Right renal cortex interstitium (tissue), 3 donors: ENCODE measurements at places on chromosomes 2 and 18.

DNA sequence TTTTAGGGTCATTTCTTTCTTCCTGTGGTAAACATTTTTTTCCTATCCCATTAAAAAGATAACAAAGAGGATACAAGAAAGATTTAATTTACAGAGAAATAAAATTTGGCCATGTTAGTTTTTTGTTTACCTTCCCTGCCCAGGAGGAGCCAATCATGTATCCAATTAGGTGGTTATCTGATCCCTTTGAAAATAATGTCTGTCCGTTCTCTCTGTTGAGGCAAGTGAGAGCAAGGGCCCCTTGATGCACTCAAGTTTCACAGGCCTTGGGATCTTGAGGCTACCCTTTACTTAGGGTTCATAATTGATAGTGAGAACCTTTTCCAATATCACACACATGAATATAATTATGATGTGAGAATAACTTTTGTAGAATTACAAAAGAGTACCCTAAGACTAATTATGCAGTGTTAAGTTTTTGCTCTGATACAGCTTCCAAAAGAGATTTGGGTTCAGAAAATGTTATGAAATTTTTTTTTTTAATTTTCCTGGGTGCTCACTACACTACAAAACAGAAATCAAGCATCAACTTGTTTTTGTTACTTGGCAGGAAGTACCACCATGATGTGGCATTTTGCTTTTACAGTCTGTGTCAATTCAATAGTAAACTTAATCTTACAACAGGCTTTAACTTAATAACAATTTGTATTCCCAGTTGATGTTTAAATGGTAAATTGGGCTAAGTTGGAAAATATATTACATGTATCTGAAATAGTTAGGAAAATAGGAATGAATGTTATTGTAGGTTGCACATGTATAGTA is 42.0 kb downstream of the AFTPH start:
- DNase-seq, result no peak

DNA sequence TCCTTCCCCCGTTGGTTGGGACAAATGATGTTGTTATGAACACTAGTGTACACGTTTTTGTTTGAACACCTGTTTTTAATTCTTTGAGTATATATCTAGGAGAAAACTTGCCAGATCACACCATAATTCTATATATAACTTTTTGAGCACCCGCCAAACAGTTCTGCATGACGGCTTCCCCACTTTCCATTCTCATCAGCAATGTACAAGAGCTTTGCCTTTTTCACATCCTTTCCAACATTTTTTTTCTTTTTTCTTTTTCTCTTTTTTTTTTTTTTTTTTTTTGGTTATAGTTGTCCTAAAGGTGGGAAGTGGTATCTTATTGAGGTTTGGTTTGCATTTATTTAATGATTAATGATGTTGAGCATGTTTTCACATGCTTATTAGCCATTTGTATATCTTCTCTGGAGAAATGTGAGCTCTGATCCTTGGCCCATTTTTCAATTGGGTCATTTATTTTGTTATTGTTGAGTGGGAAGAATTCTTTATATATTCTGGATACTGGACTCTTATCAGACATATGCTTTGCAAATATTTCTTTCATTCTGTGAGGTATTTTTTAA is 86.9 kb upstream of the ZC3H15 start:
- DNase-seq, result no peak

DNA sequence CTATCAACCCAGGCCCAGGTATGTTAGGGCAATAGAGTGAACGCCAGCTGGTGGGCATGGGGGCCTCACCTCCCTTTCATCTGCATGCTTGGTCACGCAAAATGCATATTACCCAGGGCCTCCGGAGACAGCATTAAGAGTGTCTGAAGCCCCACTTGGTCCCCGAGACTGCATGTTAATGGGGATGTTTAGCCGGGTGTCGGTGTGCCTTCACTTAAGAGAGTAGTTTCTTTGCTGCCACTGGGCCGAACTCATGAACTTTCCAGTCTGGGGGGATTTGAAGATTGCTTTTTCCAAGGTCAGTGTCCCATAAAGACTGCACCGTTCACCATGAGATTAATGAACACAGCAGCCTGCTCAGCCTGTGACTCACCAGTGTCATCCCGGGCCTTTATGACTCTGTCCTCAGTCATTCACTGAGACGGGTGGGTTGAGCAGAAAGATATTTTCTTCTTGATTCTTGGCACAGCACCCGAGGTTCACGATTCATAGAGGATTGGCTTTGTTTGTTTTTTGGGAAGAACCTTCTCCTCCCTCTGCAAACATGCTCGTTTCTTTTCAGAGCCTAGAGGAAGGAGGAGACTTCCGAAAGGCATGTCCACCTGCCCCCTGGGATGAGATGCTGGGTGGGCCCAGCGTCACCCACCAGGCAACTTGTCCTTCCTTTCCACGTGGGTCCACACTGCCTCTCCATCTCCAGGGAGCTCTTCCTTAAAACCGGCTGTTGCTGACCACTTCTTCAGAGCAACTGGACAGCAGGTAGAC is 199.1 kb downstream of the GLI2 start:
- no peak for DNase-seq

DNA sequence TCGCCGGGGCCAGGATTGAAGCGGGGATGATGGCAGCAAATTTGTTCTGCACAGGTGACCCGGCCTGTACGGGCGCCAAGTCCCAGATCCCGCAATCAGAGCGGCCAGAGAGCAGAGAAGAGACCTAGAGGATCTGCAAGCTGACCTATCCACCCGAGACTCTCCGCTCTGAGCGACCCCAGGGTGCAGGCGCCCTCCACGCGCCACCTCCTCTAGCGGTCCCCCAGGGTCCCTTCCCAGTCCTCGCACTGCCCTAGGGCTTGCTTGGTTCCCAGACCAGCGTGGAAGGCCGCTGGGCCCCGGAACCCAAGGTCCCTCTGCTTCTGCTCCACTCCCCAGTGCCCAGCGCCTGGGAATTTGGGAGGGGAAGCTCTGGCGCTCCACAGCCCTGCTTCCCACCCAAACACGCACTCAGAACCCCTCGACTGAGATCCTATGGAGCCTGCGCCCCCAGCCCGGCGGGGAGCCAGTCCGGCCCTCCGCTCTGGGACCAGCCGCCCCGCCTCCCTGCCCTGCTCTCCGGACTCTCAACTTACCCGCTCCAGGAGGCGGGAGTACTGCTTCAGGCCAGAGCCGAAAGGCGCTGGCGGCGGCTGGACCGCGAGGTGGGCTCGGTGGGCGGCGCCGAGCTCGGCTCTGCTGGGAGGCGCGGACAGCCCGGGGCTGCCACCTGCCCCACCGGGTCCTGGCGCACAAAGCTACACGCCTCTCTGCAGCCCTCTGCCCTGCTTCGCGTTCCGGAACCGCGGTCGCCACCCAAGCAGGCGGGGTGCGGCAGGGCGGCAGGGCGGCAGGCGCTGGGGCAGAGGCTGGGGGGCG is 3.0 kb upstream of the SIX3 start:
- DNase-seq, result no peak

DNA sequence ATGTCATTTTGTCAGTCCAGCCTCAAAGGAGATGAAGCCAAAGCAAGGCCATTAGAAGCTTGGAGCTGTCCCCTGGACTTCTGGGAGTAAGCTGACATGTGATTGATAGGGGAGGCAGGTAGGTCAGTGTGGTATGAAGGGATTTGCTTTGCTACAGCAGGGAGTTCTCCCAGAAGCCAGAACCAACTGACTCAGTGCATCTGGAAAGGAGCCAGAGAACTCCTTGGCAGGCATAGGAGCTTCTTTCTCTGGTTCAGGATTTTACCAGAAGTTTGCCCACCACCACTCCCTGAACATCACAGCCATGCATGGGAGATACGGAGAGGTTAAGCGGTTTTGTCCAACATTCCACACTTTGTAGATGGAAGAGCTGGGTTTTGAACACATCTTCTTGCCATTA is 24.5 kb upstream of the KCNE4 start:
- no peak for DNase-seq

DNA sequence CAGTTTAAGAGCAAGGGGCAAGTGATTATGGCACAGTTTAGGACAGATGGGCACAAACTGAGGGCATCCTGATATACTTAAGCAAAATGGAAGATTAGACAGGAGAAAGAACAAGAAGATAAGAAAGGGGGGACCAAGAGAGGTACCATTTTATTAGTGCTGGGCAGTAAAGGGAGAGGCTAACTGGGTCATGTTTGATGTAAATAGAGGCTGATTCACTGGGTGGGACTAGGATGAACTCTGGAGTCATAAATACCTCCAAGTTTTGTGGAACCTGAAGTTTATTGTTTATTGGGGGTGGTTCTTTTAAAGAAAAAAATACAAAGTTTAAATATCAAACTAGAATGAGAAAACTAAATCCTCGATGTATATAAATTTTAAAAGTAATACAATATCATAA is 1067.2 kb upstream of the GYPC start:
- DNase-seq, result no peak

DNA sequence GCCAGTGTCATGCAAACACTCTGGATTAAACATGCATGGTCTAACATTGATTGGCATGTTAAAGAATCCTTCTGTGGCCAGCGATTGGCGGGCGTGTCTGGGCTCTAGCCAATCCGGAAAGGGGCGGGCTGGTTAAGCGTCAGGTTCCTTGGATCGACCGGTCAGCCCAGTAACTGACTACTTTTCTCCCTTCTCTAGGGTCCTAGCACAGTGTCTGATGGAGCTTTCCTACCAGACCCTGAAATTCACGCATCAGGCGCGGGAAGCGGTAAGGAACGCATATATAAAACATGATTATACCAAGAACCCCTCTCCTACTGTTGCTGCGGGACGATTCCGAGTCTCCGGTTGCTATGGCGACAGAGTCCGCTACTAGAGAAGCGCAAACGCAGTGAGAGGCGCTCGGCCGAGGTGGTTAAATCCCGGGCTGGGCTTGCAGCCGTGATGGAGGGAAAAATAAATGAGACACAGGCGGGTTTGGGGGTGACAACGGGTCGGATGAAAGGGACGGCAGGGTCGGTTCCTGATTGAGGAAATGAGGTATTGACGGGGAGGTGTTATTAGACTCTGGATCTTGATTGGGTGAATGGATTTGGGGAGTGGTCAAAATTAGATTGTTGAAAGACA is 29.4 kb downstream of the KATNAL2 start:
- DNase-seq, result peak; percentile 84

DNA sequence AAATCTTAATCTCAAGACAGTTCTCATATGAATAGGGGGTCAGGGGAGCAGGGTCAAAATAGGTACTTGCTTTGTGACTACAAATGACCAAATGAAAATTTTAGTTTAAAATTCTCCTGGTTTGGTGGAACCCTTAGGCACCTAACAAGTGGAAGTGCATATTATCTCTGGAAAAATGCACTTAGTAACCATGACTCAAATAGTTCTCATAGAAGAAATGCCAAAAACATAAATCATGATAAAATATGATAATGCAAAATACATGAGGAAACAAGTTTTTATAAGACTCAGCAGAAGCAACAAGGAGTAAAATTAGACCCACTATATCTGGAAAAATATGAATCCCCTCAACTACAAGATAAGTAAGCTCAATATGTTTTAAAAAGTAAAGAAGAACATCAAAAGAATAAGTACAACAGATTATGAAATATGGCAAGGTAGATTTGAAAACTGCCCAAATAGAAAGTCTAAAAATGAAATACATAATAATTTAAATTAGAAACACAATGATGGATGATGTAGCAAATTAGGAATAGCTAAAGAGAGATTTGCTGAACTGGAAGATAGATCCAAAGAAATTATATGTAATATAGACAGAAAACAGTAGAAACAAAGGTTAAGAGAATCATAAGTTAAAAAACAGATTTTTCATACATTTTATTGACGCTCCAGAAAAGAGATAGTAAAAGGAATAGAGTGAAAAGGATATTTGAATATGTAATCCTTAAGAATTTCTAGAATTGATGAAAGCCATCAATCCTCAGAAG is 308.3 kb downstream of the SETBP1 start:
- DNase-seq, result no peak

- no peak for DNase-seq
Measured at GRCh38 chr2:206701952-206702605, 16.1 kb downstream of the DYTN start.

DNA sequence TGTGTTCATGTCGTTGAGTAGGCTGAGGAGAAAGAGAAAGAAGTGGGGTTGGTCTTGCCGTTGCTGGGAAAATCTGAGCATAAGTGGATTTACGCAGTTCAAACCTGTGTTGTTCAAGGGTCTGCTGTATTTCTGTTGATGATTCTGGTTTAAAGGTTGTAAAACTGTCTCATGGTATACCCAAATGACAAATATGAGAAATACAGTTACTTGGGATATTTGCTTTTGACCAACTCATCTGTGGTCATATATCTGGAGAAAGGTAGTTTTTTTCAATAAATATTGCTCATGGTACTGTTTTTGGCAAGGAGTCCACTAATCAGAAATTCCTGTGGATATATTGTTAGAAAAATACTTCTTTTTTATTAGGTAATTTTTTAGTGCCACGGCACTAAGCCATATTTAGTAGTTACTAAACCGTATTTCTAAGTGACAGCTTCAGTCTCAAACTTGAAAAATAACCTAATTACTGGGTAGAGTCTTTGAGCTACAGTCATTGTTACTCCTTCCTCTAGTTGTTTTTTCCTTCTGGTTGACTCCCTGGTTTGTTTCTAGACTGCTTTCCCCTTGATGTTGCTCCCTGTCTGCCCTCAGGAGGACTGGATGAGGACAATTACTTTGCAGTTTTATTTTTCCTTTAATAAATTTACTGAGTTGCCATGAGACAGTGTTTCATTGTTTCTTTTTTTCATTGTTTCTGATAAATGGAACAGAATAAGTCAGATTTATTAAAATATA is 31.5 kb downstream of the MOB4 start:
- DNase-seq, result no peak

DNA sequence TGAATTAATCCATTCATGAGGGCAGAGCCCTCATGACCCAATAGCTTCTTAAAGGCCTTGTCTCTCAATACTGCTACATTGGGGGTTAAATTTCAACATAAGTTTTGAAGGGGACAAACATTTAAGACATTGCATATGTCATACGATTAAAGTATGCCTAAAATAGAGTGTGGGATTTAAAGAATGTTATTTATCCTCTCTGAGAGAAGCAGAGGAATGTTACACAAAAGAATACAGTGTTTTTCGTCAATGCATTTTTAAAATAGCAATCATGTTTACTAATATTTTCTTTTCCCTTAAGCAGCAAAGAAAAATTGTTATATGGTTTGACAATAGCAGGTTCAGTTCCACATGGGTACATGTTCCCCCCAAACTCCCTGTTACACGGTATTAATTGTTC is 363.1 kb downstream of the NUP35 start:
- no peak for DNase-seq

DNA sequence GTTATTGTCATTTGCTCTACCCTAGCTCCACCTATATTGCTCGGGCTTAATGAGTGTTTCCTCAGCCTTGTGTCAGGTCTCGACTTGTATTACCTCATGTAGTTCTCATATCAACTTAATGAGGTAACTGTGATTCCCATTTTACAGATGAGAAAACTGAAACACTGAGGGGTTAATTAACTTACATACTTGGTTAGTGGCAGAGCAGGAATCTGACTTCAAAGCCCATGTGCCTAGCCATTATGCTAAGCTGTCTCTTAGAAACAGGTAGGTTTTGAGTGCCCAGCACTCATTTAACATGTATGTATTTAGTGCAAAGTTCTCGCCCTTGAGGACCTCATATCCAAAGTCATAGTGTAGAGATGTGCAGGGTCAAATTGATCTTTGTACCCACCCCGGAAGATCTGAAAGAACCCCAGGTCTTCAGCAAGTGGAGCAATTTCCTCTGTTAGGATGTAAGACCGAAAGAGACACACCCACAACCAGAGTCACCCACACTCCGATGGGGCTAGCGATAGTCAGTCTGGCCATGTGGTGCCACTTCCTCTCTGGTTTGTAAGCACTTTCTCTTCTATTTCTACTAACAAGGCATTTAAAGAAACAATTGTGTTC is 121.0 kb upstream of the SLC39A10 start:
- no peak for DNase-seq
